Peyer's patch (tissue), 4 donors: ENCODE measurements at places on chromosomes 12 and 14.

GRCh38 chr12:56377310-56377988, 14.8 kb upstream of the APOF start:
- no peaks in the 10 kb centered on the region for H3K4me1 ChIP-seq
- H3K36me3 ChIP-seq = no peaks in the 10 kb centered on the region
- no peak overlapping the region for H3K27ac ChIP-seq
- H3K27me3 ChIP-seq = no peaks in the 10 kb centered on the region
- H3K4me3 ChIP-seq = no peak overlapping the region

DNA sequence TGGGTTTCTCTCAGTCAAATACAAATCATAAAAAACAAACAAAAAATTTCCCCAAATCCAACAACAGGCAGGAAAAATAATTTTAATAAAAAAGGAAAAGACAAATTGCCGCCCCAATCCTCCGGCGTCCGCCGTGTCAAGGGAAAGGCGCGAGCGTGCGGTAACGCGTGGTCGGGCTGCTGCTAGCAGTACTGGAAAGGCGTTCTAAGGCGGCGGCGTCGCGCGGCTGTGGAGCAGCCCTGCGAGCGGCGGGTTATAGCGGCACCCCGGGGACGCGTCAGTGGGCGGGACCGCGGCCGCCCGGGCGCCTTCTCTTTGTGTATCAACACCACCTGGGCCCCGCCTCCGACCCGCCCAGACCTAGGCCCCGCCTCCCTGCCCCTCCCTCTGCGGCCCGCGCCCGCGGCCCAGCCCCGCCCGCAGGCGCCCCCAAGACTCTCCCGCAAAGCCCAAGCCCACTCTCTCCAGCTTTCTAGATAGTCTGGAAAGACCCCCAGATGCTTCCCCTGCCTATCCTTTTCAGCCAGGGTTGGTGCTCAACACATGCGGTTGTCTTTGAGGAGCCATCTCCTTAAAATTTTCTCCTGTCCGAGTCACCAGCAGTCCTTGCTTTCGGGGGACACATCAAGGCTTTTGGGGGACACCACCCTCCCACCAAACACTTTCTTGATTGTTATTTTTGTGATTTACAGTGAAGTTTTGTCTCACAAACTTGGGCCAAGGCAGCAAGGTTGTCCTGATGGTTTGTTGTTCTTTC, at the start of gene SLC38A2:
SLC38A2 (minus strand) TSS at position 230 of the 757 bp plus-strand sequence. CDS start 1,480 bp downstream, outside the sequence.
- peaks cover 7% of the 10 kb centered on the region for H3K4me1 ChIP-seq
- H3K27ac ChIP-seq = peak within 1 kb of the TSS; percentile 97
- H3K36me3 ChIP-seq = peaks cover 2% of the 10 kb centered on the region
- H3K27me3 ChIP-seq = no peaks in the 10 kb centered on the region
- peak; percentile 99 for DNase-seq

- no peak overlapping the region for H3K27ac ChIP-seq
- H3K27me3 ChIP-seq = no peaks in the 10 kb centered on the region
- no peak for DNase-seq
- H3K4me3 ChIP-seq = no peak overlapping the region
- no peaks in the 10 kb centered on the region for H3K4me1 ChIP-seq
- H3K36me3 ChIP-seq = no peaks in the 10 kb centered on the region
These were observed 402.9 kb upstream of the SOX5 start for GRCh38 chr12:24352363-24352762.

- H3K27ac ChIP-seq = no peak overlapping the region
- H3K36me3 ChIP-seq = no peaks in the 10 kb centered on the region
- no peaks in the 10 kb centered on the region for H3K27me3 ChIP-seq
- H3K4me1 ChIP-seq = no peaks in the 10 kb centered on the region
- DNase-seq = no peak
These were observed 446.9 kb downstream of the MED13L start for GRCh38 chr12:115830633-115831032.

DNA sequence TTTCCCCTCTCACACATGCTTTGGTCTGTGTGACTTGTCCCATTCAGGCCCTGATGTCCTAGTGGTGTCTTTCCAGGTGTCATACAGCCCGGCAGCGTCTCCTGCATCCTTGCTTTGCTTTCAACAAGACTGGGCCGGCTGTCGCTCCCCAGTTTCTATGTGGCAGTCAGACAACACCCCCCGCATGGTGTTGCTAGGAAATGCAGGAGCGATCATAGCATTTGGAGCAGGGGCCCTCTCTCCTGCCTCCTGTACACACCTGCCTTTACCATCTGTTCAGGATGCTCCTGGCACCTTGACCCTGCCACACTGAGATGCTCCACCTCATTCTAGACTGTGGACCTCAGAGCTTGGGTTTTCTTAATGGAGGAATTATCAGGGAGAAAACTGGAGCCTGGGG, 29.5 kb downstream of the CACNA1C start:
- DNase-seq = no peak
- no peak overlapping the region for H3K4me3 ChIP-seq
- H3K27ac ChIP-seq = no peak overlapping the region
- no peaks in the 10 kb centered on the region for H3K27me3 ChIP-seq

- H3K27me3 ChIP-seq = no peaks in the 10 kb centered on the region
- H3K27ac ChIP-seq = no peak overlapping the region
- H3K36me3 ChIP-seq = no peaks in the 10 kb centered on the region
- no peaks in the 10 kb centered on the region for H3K4me1 ChIP-seq
These were observed 153.6 kb upstream of the NRXN3 start for GRCh38 chr14:78016532-78016931.

DNA sequence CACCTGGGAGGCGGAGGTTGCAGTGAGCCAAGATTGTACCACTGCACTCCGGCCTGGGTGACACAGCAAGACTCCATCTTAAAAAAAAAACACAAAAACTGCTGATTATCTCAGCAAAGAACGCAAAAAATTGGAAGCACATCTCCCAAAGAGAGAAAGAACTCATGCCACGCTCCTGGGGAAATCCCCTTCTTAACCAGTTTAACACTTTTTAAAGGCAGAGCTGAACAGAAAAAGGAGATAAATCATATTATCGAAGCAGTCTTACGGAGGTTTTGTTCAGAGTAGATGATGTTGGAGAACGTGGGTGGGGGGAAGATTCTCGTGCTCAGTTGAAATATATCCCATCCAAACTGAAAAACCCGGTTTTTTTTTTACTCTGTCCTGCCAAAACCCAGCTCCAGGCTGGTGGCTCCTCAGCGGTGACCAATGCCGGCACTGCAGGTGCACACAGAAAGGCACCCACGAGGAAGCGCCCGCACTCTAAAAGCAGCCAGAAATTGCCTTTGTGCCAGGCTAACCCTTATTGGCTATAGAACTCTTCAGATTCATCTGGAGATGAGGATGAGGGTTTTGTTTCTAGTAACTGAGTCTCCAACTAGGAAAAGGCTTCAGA, 100.2 kb upstream of the PARP11 start:
- H3K4me3 ChIP-seq = no peak overlapping the region
- H3K27ac ChIP-seq = no peak overlapping the region
- no peak for DNase-seq
- H3K36me3 ChIP-seq = no peaks in the 10 kb centered on the region
- no peaks in the 10 kb centered on the region for H3K27me3 ChIP-seq

GRCh38 chr12:51059086-51059485, 11.0 kb downstream of the LETMD1 start:
- H3K27me3 ChIP-seq = no peaks in the 10 kb centered on the region
- DNase-seq = no peak
- H3K4me1 ChIP-seq = no peaks in the 10 kb centered on the region
- no peaks in the 10 kb centered on the region for H3K36me3 ChIP-seq

- no peaks in the 10 kb centered on the region for H3K36me3 ChIP-seq
- no peak overlapping the region for H3K27ac ChIP-seq
- H3K27me3 ChIP-seq = no peaks in the 10 kb centered on the region
These were observed 191.7 kb downstream of the DAD1 start for GRCh38 chr14:22397221-22397737.

GRCh38 chr14:29749829-29750228, 177.8 kb downstream of the PRKD1 start:
- no peak overlapping the region for H3K4me3 ChIP-seq
- no peaks in the 10 kb centered on the region for H3K36me3 ChIP-seq
- no peaks in the 10 kb centered on the region for H3K4me1 ChIP-seq
- H3K27me3 ChIP-seq = no peaks in the 10 kb centered on the region
